ENCODE measurements at places on chromosomes 16 and 17.
A peak's percentile ranks its signal among the peaks of the same experiment; 100 is the strongest.

DNA sequence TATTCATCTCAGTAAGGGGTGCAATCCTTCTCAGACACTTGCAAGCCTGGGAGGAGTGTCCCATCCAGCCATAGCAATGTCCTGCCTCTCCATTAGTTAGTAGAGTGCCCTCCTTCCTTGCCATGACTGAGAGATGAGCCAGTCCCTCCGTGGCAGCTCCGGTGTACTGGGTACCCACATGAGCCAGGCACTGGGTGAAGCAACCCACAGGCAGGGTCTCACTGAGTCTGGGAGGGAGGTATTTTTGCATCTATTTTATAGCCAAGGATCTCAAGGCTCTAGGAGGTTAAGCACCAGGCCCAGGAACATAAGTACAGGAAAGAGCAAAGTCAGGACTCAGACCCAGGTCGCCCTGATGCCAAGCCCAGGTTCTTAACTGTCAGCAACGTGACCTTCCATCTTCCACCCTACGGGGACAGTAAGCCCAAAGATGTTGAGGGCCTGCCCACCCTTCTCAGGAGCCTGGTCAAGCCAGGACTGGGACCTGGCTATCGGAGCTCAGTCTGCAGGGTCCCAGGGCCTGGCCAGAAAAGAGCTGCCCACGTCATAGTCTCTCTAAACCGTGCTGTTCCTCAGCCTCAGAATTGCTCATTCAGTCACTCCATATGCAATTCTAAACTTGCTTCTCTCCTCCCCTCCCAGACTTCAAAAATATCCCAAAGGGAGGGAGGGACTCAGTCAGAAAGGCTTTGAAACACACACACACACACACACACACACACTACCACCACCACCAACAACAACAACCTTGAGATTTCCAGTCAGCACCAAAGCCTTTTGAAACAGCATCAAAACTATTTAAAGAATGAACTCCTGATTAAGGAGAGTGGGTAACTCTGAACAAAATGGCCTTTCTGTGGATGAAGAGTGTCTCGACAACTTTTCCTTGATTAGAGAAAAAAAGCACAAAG is 16.6 kb downstream of the NOS2 start:
- no peak for DNase-seq

DNA sequence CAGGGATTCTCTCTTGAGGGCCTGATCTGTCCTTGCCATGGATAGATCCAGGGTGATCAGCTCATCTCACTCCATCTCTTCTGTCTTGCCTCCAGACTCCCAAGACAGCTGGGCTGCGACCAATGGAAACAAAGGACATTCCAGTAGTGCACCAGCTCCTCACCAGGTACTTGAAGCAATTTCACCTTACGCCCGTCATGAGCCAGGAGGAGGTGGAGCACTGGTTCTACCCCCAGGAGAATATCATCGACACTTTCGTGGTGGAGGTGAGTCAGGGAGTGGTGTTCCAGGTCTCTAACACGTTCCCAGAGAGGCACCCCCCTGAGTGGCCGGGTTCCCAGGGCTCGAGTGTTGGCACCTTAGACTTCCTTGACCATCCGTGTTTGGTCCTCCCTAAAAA is 29.5 kb downstream of the PLCD3 start:
- no peak for DNase-seq

DNA sequence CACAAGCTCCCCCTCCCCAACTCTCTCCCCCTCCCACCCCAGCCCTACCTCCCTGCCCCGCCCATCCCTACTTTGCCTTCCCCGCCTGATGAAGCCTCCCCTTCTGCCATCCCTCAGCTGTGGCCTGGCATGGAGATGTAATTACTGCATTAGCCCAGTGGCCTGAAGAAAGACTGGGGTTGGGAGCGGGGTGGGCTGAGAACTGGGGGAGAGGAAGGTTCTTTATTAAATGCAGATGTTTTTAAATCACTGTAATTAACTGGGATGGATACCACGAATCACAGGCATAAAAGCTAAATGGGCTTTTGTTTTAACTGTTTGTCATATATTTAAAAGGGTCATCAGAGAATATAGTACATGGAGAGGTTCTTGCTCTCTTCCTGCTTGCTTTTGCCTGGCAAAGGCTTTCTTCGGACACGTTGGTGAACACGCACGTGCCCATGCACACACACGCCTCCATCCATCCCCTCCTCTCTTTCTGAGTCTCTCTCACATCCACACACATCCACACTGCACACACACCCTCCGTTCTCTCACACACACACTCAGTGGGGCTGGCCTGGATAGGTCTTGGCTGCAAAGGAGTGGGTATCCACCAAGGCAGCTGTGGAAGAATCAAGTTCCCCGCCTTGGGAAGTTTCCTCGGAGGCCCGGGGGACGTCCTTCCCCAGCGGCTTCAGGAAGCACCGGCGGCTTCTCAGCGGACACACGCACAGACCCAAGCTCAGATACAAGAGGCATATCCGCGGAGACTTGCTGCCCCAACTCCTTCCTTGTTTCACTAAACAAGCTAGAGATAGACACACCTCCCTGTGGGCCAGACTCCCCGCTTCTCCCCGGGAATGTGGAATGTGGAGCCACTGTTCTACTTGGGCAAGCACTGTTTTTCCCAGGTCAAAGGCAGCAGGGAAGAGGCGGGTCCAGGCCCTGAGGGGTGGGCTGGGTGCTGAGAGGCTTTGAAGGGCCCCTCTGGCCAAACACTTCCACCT is 27.4 kb upstream of the TNRC6C start:
- no peak for DNase-seq

DNA sequence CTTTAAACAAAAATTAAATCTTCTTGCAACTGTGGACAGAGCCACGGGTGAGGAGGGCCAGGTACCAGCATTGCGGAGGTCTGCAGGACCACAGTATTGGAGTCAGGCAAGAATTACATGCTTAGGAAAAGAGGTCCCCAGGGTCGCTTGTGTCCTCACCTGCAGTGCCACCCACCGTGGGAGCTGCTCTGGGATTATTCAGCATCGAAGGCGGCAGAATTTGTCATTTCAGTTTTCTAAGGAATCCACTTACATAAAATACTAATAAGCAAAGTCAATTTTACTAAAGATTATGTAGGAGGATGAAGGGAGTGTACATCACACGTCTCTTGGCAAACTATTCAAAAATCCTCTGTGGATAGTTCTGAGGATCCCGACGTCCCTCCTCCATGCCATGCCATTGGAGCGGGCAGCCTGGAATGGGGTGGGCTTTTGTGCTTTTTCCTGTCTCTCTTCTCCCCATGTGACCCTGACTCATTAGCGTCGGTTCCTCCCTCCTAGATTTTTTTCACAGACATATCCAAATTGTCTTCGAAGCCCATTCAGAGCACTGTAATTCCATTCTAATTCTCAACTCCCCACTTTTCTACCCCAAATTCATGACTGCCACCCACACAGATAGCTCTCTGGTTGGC is 3.0 kb upstream of the PIK3R6 start:
- DNase-seq, result no peak

DNA sequence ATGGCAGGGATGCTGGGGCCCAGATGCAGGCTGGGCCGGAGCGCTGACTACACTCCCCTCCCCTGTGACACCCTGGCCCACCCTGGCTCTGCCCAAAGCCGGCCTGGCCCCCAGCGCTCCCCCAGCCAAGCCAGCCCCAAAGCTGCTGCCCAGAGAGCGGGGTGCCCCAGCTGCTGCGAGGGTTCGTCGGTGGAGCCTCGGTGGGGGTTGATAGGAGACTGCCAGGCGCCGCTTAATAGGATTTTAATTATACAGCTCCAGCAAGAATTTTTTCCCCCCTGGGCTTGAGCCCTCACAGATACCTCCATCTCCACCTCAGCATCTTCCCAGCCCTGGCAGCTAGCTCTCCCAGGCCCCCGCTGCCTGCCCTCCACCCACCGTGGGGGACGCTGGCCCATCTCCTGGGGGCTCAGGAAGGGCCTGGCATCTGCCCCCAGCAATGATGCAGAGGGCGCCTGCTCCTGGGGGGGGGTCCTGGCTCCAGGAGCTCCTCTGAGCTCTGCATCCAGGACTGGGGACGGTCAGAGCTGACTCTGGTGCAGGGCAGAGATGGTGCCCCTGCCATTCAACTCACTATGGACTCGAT is 36.8 kb upstream of the DLX4 start:
- DNase-seq, result no peak

DNA sequence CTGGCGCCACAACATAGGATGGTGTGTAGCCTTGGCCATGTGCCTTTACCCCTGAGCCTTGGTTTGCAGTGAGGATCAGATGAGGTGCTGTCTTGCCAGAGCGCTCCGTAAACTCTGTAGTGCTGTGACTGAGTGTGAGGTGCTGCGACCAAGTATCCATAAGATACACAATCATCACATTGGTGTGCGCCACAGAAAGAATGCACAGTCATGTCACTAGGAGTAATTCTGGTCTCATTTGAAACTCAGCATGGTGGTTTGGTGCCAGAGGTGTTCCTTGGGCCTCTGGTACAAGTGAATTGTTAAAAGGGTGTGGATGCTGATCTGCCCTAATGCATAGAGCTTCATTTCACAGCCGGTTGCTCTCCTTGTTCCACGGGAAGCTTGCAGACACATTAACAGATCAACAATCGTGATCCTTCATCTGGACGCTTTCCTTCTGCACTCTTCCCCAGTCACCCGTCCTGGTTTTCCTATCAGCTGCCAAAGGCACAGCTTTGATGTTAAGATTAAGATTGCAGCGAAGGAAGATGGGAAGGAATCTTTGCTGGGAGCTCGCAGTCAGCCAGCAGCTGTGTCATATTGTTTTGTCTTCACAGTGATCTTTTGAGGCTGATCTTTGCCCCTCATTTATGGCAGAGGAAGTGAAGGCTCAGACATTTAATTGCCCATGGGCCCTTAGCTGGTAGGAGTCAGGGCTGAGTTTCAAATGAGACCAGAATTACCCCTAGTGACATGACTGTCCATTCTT is 79.1 kb downstream of the KSR1 start:
- DNase-seq, result no peak

DNA sequence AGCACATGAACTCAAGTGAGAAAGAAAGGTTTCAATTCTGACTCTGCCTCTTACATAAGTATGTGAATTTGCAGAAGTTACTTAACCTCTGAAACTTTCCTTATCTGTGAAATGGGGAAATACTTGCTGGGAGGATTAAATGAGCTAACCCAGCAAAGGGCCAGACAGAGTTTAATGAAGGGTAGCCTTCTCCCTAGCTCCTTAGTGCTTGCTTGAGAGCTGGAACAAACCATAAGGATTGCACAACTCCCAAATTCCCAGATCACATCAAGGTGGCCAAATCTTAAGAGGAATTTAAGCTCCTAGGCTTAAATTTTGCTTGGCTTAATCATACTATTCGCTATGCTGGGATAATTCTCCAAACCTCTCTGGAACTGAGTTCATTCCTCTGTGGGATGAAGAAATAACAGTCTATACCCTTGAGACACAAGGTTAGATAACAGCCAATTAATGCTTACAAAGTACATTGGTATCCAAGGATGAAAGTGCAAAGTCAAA is 11.8 kb upstream of the WSB1 start:
- peak; percentile 25 for DNase-seq

- no peak for DNase-seq
Measured at GRCh38 chr16:84115919-84116719, 623 bp downstream of the MBTPS1 start.
